ENCODE measurements at places on chromosomes 16 and 17.

- DNase-seq, result no peak
These were observed 5.5 kb upstream of the KRT10 start for GRCh38 chr17:40827746-40828453.

DNA sequence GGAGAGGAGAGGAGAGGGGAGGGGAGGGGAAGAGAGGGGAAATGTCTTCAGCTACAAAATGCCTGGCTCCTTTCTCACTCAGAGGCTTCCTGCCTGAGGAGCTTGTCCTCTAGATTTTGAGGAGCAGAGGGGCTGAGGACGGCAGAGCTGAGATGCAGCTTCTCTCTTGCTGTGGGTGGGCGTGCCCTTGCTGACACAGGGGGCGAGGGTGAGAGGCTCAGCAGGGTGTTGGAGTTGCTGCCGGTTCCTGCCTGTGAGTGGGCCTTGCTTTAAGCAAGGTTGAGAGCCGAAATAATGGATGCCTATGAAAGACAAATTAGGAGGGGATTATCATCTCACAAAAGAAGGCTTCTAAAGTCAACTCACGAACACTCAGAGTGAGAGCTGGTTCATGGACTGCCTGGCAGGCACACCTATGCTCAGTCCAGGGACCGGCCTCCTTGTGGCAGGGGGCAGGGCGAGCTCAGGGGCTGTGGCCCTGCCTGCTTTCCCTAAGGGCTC lies 215.6 kb downstream of the MSI2 start:
- no peak for DNase-seq

GRCh38 chr17:32185875-32186274 lies 43.6 kb downstream of the RHOT1 start:
- no peak for DNase-seq

DNA sequence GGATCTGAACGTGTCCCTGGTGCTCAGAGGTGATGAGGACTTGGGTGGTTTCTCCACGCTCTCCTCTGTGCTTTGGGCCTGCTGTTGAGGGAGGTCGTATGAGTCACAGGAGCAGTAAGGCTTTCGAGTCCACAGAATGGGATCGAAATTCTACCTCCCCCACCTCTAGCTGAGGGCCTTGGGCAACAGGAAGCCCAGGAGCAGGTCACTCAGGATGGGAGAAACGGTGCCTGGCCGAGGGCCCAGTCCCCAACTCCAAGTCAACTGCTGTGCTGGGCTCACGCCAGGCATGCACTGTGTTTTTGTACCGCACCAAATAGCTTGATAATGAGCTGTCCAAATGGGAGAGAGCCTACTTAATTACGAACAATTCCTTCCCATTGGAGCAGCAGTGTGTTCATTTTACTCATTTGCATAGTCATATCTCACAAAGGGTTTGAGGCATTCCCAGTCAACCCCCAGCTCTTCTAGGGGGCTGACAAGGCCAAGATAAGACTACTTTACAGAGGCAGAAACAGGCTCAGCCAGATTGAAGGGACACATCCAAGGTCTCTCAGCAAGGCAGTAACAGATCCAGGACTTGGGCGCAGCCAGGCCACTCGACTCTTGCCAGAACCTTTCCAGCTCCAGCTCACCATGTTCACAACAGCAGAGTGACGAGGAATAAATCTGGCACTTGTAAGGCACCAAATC lies 53.6 kb downstream of the WNT3 start:
- DNase-seq, result no peak

DNA sequence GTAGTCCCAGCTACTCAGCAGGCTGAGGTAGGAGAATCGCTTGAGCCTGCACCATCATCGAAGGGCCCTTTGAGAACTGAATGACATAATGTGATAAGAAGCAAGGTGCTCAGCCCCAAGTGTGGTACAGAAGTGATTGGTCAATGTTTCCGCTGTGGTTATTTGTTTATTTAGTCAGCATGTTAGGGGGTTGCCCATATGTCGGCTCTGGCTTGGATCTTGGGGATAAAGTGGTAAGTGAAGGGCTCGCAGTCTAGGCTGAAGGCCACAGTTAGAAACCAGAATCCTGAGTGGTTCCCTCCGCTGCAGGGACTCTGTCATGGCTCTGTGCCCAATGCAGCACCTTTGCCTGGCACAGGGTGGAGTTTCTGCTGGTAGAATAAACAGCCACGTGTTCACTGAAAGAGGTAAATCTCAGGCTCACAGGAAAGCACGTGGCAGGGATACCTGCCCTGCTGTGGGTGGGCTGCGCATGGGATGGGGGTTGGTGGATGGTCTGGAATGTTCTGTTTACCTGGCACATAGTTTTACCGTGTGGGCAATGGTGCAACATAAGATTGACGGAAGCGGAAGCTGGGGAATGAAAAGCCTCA lies 35.4 kb downstream of the SYT17 start:
- no peak for DNase-seq

GRCh38 chr17:33962857-33963655 lies 292.0 kb upstream of the CCL2 start:
- DNase-seq, result no peak
